ENCODE measurements at places on chromosomes 4 and X.
A peak's percentile ranks its signal among the peaks of the same experiment; 100 is the strongest.

DNA sequence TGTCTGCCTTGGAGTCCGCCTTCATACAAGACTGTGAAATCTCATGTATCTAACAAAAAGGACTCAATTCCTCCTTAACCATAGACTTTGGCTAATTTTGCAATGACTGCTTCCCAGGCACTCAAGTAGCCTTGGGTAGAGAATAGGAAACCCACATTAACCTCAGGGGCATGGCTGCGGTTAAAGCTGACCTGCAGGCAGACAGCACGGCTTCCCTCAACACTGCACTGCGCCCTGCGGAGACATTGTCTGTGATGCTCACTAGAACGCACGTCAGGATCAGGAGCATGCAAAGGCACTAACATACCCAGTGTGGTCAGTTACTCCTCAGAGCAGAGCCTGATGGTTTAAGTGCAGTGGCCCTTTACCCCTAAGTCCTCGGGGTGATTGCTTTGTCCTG is 10.3 kb upstream of the GPR143 start:
- no peak for DNase-seq

DNA sequence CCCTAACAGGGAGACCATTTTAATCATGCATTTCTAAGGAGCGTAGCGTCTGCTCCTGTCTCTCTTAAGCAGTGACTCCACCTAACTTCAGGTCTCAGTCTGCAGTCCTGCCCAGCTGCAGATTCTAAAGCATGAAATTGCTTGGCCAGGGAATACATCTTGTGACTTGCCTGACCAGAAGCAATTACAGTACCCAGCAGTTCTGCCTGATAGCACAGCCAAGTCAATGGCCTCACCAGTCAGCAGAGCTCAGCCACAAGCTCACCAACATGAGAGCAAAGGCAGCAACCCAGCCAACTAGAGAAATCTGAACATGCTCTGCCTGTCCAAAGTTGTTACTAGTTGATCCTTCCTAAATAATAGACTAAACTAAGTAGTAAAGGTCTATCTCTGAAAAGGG is 2011.9 kb upstream of the PCDH10 start:
- DNase-seq, result no peak

GRCh38 chr4:129240816-129241215 is 144.9 kb downstream of the C4orf33 start:
- no peak for DNase-seq

DNA sequence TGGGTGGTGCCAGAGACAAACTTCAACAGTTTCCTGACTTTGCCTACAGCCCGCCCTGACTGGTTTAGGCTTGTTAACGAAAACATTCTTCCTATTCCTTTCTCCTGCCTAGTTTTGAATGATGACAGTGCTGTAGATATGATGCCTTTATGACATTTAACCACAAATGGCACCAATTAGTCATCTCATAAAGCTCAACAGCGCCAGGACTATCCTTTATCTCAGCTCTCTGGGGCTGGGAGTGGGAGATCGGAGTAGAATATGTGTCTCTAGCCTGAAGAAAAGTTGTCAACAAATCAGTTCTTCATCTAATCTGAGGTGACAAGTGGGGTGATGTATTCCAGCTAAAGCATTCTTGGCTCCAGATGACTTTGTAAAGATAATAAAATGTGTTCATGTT is 64.6 kb upstream of the SH3RF1 start:
- DNase-seq, result no peak

DNA sequence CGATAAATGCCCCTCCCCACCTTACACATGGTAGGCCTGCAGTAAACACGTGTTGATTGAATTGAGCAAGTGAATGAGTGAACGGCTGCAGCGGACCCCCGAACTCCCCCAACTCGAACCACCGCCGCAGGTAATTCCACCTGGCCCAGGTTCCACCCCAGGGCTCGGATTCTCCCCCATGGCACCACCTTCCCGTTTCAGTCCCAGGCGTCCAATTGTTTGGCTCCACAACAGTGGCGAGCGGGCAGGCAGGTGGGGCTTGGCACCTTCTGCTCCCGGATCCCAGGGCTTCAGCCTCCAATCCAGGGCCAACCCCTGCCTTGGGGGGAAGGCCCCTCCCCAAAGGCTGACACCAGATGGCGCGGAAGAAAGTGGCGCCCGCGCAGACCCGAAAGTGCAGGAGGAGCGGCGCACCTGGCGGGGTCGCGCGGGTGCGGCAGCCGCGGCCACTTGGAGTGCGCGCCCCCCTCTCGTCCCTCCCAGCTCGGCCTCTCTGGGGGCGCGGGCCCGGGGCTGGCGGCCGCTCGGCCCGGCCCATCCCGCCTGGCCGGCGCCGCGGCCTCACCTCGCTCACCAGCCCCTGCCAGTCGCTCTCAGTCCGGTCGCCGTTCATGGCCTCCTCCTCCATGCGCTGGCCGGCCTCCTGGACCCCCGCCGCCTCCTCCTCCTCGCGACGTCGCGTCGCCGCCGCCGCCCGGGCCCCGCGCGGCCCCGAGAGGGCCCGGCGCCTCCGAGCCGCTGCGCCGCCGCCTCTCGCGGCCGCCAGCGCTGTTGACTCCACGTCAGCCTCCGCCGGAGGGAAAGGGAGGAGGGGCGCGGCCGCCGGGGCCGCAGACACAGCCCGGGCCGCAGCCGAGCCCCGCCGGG is at the start of gene CCDC149:
Gene CCDC149 (minus strand): TSS at position 791 of the 867 bp plus-strand sequence. CDS start 178 bp downstream, at position 613.
- DNase-seq, result peak; percentile 96
